ENCODE measurements at places on chromosomes 7 and 10.

- no peak for DNase-seq
Observed at GRCh38 chr7:90763108-90763507, 167.0 kb downstream of the CDK14 start.

DNA sequence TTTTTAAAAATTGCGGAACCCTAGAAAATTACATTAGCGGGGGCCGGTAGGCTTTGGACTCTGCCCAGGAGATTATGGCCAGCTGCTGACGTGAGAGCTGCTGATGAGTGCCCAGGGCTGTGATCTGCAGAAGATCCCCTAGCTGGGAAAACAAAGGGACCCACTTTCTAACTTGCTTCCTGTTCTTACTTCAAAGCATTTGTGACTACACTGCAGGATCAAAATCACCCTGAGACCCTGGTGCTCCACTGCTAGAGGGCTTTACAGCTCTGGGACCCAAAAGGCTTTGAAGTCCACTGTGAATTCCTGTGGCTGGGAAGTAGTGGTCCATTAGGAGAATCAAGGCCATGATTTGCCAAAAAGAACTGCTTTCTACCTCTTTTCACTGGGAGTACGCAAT, 499.4 kb upstream of the AKR1E2 start:
- no peak for DNase-seq

- DNase-seq: no peak
Observed at GRCh38 chr7:35704261-35704660, 9.3 kb upstream of the HERPUD2 start.

DNA sequence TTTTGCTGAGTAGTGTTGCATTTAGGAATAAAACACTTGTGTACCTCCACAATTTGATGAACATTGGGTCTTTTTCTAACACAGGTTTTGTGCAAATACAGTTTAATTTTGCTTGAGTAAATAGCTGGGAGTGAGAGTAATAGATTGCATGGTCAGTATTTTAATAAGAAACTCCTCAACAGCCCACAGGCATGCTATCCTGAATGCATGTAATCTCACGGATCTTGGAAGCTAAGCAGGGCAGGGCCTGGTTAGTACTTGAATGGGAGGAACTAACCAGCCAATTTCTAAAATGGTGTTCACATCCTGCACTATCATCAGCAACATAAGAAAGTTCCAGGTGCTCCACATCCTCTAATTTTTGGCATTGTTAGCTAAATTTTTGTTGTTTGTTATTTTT, 685.4 kb upstream of the MBL2 start:
- DNase-seq: no peak

DNA sequence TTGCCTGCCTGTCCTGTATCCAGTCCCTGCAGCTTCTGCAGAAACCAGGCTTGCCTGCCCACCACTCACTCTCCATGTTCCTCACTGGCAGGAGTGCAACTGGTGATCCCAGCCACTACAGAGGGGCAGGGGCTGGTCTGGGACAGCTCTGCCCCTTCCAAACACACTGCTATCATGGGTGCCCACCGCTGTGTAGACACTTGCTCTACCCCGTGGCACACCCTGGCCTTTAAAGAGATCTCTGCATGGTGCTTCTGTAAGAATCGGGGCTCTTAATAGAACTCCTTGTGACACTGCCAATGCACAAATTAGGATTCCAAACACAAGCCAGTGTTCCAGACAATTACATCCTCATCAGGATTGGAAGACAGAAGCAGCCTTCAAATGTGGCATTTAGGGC, 41.7 kb downstream of the C10orf90 start:
- DNase-seq: no peak

- DNase-seq: no peak
Observed at GRCh38 chr10:130773941-130774340, 537.6 kb downstream of the TCERG1L start.

- DNase-seq: no peak
Observed at GRCh38 chr7:75621124-75621523, 117.6 kb downstream of the HIP1 start.

DNA sequence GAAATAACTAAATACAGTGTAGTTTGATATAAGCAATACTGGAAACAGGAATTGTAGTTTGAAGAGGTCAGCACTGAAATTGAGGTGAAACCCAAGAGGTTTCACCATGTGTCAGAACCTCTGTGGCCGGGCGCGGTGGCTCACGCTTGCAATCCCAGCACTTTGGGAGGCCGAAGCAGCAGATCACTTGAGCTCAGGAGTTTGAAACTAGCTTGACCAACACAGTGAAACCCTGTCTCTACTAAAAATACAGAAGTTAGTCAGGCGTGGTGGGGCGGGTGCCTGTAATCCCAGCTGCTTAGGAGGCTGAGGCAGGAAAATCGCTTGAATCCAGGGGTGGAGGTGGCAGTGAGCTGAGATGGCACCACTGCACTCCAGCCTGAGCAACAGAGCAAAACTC, 13.7 kb downstream of the AHCYL2 start:
- DNase-seq: no peak

DNA sequence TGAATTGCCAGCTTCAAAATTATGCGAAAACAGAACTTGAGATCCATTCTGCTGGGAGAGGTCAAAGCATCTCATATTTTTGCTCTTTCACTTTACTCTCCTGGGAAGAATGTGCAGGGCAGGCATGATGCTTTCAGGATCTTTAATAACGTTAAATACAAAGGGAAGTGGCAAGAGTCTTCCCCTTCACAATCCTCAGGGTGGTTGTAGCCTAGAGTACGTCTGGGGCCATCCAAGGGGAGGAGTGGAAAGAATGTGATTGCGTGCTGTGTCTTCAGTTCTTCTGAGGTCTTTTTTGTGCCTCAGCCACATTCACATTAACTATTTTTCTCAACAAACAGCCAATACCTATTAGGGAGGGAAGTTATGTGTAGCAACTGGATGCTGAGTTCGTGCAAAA, 207.3 kb downstream of the HGF start:
- DNase-seq: no peak

GRCh38 chr10:12394241-12395033, 45.1 kb downstream of the CAMK1D start:
- DNase-seq: no peak

- DNase-seq: no peak
Observed at GRCh38 chr7:2431260-2431867, 28.0 kb downstream of the CHST12 start.

GRCh38 chr7:107856806-107857540, 34.0 kb upstream of the DLD start:
- no peak for DNase-seq

- DNase-seq: no peak
Observed at GRCh38 chr10:86172301-86172700, 194.3 kb downstream of the GRID1 start.

DNA sequence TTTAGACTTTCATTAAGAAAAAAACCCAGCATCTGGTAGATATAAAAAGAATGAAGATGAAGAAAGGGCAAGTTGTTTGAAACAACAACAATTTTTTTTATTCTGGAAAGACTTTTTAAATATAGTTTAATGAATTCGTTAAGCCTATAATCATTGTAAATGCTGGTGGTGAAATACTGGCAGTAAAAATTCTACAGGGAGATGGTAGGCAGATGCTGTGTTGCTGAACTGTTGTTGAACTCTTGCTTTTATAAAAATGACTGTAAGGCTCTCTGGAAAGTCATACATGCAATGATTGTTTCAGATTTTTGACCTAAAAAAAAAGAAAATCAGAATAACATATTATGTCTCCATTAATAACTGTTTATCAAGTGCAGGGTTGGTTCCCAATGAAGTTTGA, 39.0 kb downstream of the SCIN start:
- DNase-seq: no peak

DNA sequence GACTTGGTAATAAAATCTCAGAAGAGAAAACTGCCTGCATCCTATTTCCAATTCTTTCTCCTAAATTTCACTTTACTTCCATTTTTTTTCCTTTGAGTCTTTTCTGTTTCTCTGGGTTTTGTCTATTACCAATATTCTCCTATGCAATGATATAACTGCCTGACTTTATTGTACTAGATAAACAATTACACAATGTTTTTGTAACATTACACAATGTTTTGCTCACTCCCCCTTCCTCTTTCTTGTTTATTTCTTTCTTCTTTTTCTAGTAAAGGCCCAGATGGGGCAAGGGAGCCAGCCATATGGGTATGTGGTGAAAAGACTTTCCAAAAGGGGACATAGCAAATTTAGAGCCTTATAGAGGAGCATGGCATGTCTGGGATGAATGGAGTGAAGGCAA, 278.7 kb upstream of the PHYHIPL start:
- no peak for DNase-seq

GRCh38 chr10:99927721-99928280, 81.9 kb downstream of the DNMBP start:
- no peak for DNase-seq

DNA sequence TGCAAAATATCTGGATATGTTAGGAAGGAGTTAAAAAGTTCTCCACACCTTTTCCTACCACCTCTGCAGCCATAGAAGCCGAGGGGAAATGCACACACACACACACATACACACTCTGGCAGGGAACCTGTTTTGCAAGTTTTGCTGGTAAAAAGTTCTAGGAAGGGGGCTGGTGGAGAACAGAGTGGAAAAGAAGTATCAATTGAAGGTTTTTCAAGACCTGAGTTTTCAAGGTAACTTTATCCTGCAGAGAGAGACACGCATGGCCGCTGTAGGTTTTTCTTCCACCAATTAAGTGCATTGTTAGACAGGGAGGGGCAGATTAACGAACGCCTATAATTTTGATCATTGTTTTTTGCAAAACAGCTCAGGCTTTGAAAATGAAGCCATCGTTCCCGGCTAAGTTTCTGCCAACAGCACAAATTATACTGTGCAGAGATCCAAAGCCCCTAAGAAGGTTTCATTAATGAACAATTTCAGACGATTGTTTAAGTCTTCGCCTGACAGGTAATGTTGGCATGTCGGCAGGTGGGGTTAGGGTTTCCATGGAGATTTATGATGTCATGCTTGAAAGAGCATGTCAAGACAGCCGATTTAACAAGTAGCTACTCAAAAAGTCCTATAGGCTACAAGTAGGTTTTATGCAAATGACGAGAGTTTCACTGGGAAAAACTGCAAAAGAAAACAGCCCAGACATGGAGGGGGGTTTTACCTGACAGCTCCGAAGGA, 29.7 kb downstream of the KIAA1217 start:
- no peak for DNase-seq

- no peak for DNase-seq
Observed at GRCh38 chr10:14736600-14737081, 38.1 kb downstream of the FAM107B start.

DNA sequence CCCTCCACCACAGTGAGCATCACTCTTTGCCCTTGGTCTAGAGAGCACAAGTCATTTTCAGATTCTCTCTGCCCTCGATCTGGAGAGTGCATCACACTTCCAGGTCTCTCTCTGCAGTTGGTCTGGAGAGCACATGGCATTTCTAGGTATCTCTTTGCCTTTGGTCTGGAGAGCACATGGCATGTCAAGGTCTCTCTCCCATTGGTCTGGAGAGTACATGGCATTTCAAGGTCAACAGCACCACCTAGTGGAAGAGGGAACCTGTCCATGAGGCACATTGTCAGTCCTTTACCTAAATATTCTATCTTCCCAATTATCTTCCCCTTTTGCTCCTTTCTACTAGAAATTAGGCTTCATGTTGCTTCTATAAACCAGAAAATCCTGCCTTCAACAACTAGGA, 1139.4 kb downstream of the XPNPEP1 start:
- DNase-seq: peak; percentile 3
